Gastrocnemius medialis (tissue), 4 donors: ENCODE measurements at places on chromosomes 11 and 22. TPM values are rescaled to one million over a fixed set of nuclear protein-coding genes. Genes with fewer than 3 reads are reported as not detected.

The BLID gene
- 0.66 TPM for total RNA-seq

The CYTH4 gene
- total RNA-seq: 2.0 TPM

The P2RX6 gene
- 41.8 TPM for total RNA-seq

The JAML gene
- 0.82 TPM for total RNA-seq

The MUC2 gene
- 0.90 TPM for total RNA-seq

The CTSW gene
- total RNA-seq: not detected

The OR4D6 gene
- not detected for total RNA-seq

The HIC2 gene
- total RNA-seq: 1.5 TPM

The POU2AF3 gene
- total RNA-seq: 0.58 TPM

The TRPM5 gene
- not detected for total RNA-seq

The MAPK8IP2 gene
- total RNA-seq: 0.51 TPM

- DNase-seq: no peak
Measured at GRCh38 chr11:23732026-23732425, 764.8 kb upstream of the LUZP2 start.

DNA sequence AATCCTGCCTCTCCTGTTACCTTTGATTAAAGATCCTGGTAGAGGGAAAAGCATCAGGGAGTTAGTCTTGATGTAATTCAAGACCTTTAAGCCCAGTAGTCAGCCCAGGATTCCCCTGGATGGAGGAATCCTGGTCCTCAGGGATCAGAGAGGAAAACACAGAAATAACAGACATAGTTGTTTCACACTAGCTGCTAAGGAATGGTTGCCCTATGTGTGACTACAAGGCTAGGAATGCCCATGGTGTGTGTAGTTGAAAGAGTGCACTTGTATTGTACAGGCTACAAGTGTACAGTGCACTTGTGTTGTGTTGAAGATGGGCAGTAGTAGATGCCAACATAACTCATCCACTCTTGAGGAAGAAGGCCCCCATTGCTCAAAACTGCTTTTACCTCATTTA, 226.8 kb downstream of the AASDHPPT start:
- no peak for DNase-seq

DNA sequence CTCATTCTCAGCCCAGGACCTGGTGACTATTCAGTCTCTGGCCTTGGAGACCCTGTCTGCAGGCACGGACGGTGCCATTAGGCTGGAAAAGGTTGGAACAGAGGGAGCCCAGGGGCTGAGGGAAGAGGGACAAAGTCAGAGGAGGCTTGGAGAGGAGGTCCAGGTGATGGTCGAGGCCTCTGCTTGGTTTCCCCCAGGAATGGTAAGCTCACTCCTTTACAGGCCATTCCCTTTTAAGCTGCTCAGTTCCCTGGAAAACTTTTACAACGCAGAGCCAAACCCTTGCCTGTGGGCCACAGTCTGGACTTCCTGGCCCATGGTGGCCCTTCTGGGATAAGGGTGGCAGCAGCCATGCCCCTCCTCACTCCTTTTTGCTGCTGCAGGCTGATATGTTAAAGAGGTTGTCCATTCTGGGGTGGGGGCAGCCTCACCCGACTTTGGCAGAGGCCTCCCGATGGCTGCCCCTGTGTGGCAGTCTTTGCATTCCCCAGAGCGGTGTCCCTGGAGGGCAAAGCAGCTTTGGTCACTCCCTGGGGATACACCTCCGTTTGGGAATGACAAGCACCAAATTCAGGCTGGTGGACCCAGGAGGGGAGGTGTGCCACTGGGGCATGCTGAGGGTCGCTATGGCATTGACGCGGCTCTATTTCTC, 34.0 kb upstream of the RFPL3 start:
- no peak for DNase-seq

- DNase-seq: no peak
Measured at GRCh38 chr22:48742556-48743343, 1084.9 kb downstream of the BRD1 start.

- no peak for DNase-seq
Measured at GRCh38 chr11:83054904-83055380, 16.8 kb downstream of the RAB30 start.

DNA sequence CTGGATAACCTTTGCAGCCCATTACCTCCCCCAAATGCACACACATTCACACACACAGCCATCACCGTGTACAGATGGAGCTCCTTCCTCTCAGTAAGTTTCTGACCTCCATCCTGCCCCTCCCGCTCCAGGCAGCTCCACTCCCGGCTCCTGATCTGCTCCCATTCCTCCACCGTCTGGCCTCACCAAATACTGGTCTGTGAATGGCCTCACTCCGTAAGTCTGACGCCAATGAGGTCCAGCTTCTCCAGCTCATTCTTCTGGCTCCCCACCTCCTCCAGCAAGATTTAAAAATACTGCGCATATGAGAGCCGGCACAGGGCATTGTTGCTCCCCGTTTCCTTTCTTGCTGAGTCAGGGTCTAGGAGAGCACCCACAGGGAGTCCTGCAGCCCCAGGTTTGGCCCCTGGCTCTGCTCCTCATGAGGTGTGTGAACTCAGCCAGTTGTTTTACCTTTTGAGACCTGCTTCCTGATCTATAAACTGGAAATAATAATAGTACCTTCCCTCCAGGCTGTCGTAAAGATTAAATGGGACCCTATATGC, 14.0 kb upstream of the TUB start:
- no peak for DNase-seq

GRCh38 chr22:27747396-27748221, 53.9 kb downstream of the MN1 start:
- no peak for DNase-seq

- no peak for DNase-seq
Measured at GRCh38 chr11:21931436-21932101, 261.3 kb upstream of the ANO5 start.

- DNase-seq: no peak
Measured at GRCh38 chr22:49487950-49488349, 339.7 kb downstream of the BRD1 start.

DNA sequence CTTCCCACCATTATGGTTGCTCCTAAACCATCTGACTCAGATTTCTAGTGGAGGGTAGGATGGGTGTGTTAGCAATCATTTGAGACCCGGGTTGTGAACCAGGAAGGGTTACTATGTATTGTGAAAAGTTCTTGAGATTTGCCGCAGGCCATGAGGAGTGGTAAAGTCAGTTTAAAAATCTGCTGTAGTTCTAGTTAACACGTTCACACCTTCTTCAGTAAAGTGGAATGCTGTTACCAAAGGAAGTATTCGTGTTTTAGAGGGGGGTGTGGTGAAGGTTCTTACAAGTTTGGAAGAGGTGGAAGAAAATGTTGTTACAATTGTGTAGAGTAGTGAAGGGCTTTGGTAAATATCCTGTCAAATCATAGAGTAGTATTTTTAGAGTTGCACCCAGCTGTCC, 2.6 kb downstream of the MTMR3 start:
- no peak for DNase-seq

DNA sequence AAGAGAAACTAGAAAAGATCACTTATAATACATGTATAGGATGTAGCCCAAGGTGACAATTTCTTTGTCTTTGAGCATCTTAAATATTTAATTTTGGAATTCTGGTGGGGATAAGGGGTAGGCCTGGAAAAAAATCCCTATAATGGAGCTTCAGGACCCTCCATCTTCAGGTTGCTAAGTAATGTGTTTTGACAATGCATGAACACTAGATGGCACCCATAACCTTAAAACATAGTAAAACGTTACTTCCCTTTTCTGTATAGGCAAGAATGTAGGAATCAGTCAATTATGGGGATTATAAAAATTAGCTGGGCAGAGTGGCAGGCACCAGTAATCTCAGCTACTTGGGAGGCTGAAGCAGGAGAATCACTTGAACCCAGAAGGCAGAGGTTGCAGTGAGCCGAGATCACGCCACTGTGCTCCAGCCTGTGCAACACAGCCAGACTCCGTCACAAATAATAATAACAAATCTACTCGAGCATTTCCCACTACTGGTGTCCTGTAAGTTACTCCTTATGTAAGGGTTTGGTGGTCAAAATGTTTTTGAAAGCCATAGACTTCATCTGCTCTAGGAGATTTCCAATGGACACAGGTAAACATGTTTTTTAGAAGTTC, 541.9 kb upstream of the CCDC90B start:
- DNase-seq: no peak

DNA sequence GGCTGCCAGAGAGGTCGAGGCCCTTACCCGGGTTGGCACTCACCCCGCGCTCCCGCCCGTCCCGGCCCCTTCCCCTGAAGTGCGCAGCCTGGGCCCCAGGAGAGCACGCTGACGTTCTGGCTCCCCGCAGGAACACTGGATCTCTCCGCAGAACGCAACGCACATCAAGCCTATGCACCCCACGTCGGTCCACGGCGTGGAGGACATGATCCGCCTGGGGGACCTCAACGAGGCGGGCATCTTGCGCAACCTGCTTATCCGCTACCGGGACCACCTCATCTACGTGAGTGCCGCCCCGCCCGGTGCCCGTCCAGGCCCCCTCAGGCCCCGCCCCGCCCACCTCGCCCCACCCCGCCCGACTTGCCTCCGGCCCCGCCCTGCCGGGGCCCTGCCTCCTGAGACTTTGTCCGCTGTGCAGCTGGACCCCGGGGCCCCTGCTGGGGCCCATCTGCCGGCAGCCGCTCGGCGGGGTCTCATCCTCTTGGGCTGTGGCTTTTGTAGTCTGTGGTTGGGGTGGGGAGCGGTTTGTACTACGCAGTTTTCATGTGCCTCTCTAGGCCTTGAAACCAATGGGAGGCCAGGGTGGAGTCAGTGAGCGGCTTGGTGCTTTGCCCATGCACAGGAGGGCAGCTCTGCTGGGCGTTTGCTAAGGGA, 19.7 kb downstream of the MYO7A start:
- DNase-seq: no peak

GRCh38 chr11:132493801-132494200, 1038.5 kb downstream of the OPCML start:
- DNase-seq: no peak

DNA sequence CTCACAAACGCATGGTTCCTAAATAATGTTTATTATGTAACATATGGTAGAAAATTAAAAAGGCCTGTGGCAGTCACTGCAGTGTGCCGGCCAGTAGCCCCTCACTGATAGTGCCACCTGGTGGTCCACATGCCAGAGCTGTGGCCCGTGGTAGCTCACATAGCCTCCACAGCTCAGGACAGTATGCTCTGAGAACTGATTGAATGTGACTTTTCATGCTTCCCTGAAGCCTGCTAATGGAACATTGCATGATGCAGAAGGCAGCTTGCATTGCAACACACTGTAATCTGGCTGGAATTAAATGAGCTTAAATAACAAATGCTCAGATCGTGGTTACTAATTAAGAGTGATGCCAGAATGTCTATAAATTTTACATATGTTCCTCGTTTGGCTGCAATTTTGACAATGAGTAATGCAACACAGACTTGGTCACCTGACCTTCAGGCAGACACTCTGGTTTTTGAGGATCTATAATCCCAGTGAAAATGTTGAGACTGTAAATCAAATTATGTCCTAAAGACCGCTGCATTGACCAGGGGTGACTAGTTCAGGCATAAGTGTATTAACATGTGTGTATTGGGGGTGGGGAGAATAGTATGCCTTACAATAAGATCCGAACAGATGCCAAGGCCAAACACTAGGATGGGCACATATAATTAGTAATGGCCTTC, 566.4 kb downstream of the METTL15 start:
- no peak for DNase-seq

DNA sequence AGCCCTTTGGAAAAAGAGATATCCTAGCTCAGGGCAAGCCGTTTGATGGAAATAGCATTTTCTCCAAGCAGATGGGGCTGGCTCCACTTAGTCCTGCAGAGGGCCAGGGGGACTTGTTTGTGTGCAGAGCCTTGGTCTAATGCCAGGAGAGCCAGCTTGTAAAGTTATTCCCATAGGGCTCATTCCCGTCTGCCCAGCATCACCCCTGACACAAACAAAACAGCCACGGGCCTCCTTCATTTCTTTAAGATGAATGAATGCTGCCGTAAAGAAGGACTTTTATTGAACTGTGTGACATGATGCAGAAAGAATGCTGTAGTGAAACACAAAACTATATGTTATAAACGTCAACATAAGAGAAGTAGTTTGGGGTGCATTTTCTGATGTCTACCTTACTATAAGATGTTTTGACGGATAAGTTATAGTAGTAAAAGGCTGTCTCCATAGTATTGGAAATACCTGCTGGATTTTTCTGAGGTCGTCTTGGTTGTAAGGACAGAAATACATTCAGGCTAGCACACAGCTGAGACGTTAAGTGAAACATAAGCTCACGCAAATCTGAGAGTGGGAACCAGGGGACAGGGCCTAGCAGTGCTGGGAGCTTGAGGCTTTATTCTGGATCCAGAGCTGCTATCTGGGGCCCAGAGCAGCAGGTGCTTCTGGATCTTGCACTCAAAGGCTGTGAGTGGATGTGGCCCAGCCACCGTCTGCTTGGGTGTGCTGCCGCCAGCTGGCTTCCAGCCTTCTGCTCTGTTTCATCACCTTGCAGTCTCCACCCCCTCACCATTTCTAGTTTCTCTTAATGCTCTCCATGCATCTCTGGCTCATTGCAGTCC, 53.3 kb downstream of the NCAM1 start:
- peak; percentile 41 for DNase-seq

DNA sequence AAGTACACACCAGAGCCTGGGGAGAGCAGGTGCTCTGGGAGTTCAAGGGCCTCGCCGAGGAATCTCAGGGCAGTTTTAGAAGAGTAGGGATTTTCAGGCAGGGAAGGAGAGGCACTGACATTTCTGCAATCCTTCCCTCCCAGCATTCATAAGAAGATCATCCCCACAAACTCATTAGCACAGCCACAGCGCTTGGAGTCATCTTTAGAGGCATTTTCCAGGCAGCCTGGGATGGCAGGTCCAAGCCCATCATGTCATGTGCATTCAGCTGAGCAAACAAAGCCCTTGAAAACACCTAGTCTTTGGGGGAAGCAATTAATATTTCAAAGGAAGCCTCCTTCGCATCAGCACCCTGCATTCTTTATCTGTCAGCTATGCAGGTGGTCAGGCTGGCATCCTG, 43.8 kb downstream of the MAP6 start:
- DNase-seq: no peak

- no peak for DNase-seq
Measured at GRCh38 chr11:31499576-31500178, 9.7 kb downstream of the IMMP1L start.

GRCh38 chr22:35376728-35377472, 4.0 kb upstream of the HMOX1 start:
- peak; percentile 85 for DNase-seq

DNA sequence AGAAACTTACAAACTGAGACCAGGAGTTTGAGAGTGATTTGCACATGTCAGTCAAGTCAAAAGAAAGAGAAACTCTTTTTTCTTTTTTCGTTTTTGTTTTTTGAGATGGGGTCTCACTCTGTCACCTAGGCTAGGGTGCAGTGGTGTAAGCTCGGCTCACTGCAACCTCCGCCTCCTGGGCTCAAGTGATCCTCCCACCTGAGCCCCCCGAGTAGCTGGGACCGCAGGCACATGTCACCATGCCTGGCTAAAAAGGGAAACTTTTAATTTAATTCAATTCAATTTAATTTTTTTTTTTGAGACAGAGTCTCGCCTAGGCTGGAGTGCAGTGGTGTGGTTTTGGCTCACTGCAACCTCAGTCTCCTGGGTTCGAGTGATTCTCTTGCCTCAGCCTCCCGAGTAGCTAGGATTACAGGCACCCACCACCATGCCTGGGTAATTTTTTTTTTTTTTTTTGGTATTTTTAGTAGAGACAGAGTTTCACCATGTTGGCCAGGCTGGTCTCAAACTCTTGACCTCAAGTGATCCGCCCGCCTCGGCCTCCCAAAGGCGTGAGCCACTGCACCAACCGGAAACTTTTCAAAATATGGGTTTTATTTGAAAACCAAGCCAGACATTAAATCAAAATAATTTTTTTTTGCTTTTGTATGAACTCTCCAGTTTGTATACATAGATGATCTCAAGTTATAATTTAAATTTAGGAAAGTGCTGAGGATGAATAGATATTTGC, 9.9 kb downstream of the UCP3 start:
- peak; percentile 13 for DNase-seq

GRCh38 chr11:77081976-77082836, 15.4 kb downstream of the CAPN5 start:
- peak; percentile 6 for DNase-seq
